Fibroblast of skin of scalp (primary cell): ENCODE measurements at places on chromosomes 7 and 10.
A peak's percentile ranks its signal among the peaks of the same experiment; 100 is the strongest.

GRCh38 chr7:15015545-15016314, 113.2 kb upstream of the DGKB start:
- peak; percentile 62 for DNase-seq

DNA sequence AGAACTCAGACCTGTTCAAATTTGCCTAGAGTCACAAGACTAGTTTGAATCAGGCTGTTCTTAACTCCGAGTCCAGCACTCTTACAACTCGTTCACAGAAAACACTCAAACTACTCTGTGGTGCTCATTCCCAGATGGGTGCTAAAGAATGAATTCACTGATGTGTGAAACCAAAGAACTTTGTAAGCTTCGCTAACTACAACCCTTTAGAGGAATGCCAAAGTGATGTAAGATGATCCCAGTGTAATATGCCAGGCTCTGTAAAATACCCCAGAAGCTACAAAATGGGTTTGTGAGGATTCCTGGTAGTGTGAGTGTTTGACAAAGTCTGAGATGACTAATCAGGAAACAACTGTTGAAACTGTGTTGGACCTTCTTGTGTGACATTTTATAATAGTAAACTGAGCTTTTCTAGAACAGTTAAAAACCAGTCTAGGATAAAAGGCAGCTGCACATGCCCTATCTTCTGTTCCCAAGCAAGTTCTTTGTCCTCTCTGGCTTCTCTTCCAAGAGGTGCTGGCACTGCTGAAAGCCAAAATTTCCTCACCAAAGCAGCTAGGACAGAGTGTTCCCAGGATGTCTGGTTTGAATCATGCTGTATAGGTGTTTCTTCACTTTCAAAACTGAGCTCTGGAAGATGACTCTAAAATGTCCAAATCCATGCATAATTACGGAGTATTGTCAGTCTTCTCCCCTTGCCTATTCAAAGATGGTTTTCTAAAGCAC, 527.6 kb downstream of the SORCS1 start:
- no peak for DNase-seq

DNA sequence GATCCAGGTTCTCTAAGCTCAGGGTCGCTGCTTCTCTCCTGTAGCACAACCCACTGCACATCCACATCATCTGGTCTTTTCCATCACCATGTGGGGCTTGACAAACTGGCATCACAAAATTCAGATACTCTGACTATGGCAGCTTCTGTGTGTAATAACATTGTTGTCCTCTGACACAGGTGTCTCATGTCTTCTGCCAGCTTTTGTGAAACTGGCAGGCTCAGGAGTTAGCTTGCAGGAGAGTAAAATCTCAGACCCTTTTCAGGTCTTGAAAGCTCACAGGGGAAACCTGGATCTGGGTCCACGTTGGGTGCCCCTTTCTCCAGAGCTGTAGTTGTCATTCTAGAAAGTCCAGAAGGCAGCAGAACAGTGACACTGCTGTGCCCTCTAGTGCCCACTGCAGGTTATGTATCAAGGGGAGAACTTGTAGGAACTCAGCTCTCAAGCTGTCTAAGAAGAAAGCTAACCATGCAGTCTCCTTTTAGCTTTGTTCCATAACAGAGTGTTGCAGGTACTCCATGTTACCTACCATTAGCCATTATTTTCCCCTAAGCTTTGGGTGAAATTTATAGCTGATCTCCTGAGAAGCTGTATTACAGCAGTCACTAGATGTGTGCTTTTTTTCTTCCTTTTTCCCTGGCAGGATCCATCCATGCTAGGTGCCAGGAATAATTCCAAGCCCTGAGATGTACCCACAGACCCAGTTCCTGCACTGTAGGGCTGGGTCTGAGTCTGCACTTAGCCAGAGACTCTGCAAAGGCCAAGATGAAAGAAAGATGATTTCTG, 102.7 kb downstream of the ZNF248 start:
- no peak for DNase-seq

GRCh38 chr7:128911423-128912031, 1.0 kb upstream of the KCP start:
- DNase-seq = no peak

DNA sequence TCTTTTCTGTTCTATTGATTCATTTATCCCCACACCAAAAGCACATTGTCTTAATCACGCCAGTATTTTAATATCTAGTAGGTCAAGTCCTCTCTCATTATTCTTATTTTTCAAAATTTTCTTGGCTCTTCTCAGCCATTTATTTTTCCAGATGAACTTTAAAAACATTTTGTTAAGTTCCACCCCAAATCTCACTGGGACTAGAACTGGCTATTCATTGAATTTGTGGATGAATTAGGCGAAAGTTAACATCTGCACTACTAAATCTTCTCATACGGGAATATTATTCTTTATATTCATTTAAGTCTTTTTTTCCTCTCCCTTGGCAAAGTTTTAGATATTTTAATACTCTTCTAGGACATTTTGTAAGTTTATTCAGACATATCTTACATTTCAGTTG, 295.2 kb upstream of the MGMT start:
- no peak for DNase-seq

DNA sequence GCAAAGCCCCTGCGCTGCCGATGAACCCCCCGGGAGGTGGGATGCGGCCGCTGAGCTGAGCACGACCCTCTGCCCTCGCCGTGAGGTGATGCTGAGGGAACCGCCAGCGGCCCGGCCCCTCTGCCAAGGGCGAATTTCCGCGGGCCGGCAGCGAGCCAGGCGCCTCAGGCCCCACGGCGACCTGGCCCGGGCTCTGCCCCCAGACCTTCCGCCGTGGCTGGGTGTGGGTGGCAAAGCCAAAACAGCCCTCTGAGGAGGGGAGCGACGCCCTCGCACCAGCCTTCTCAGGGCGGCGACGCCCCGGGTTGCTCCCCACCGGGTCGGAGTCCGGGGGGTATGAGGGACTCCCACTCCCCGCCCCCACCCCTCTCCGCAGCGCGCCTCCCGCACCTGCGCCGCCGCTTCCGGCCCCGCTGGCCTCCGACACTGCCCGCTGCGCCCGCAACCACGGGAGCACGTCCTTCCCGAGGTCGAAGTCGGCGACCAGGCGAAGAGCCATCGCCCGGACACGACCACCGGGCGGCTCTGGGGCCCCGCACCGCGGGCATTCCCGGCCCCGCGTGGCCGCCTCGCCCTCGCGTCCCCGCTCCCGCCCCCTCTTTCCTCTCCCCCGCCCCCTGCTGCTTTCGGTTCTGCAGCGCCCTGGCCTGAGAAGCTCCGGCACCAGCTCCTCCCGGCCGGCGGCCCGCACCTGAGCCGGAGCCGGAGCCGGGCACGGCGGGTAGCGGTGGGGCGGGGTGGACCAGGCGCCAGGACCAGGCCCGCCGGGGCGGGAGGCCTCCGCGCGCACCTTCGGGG, at the start of gene GSAP:
Gene GSAP, minus strand, starts transcription at position 527 of the 798 bp plus-strand sequence. Its CDS starts 28 bp downstream, at position 499.
- no peak for DNase-seq
